Thyroid gland (tissue), 4 donors: ENCODE measurements at places on chromosomes 1 and 21. TPM values are rescaled to one million over a fixed set of nuclear protein-coding genes. Genes with fewer than 3 reads are reported as not detected.
A peak's percentile ranks its signal among the peaks of the same experiment; 100 is the strongest.

DNA sequence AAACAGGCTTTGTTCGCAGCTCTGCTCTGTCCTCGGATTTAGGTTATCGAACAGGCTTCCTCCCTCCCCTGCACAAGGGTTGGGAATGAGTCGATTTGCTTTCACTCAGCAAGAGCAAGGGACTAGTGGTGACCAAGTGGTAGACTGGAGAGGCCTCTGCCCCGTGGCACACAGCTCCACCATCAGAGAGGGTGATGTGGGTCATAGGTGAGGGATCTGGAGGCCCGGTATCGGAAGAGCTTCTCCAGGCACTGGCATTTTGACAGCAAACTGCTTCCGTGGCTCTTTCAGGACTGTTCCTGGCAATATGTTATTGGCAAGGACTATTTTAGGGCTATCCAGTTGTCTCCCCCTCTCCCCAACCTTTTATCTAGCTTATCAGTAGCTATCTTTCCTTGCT is 3.1 kb upstream of the ELF3 start:
- peak; percentile 67 for DNase-seq

DNA sequence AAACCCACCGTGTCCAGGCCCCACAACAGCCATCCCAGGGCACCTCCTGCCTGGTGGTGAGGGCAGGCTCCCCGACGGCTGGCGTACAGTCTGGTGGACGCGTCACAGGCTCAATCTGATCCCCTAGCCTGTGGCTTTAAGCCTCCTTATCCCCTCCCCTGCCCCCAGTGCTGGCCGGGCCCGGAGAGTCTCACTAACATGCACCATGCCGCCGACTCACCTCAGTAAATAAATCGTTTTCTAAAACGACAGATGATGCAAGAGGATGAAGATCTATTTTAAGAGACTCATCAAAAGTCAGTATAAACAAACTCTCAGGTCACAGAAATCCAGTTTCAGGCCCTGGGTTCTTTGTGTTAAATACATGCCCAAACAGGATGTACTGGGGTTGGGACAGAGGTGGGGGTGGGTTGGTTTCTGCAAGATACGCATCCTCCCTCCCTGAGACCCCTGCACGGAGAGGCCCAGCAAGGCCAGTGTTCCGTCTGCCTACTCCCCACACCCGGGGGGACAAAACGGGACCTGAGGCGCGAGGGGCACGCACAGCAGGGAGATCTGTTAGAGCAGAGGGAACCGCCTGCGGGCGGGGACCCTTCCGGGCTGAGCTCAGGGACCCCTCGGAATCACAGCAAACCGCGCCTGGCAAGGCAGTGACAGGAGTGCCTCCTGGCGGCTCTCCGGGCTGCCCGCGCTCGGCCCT is 3.1 kb downstream of the PANK4 start:
- no peak for DNase-seq

- DNase-seq, result no peak
Observed at GRCh38 chr1:207970329-207971233, 59.7 kb upstream of the CD34 start.

The TAS1R1 gene
- not detected for total RNA-seq

The CRYBG2 gene
- not detected for total RNA-seq
